Upper lobe of right lung (tissue), 1 donor: ENCODE measurements at places on chromosomes 7 and 10. TPM values are rescaled to one million over a fixed set of nuclear protein-coding genes. Genes with fewer than 3 reads are reported as not detected.

DNA sequence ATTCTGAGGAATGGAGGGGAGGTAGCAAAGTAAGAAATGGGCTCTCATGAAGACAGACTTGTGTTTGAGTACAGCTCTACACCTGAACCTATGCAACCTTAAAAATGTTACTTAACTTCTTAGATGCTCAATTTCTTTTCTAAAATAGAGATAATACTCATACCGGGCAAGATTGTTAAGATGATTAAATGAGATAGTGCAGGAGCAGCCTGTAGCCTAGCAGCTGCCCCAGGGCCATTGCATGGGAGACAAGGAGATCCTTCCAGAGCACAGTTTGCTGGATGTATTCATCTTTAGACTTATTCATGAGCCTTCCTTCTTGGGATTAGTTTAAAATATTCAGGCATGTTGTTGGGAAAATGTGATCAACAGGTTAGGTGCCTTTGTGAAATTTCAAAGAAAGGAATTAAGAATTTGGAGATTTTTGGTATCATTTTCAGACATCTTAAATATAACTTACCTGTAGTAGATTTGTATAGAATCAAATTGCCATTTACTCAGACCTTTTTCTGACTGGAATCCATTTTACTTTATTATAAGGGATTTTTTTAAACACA lies 130.2 kb downstream of the KAT6B start:
- no peak for DNase-seq
- no peaks in the 10 kb centered on the region for H3K36me3 ChIP-seq
- no peak overlapping the region for H3K4me3 ChIP-seq
- H3K27ac ChIP-seq = no peak overlapping the region
- no peaks in the 10 kb centered on the region for H3K27me3 ChIP-seq
- H3K4me1 ChIP-seq = peaks cover 9% of the 10 kb centered on the region

GRCh38 chr10:126730856-126731609 lies 60.5 kb upstream of the C10orf90 start:
- peaks cover 10% of the 10 kb centered on the region for H3K4me1 ChIP-seq
- no peaks in the 10 kb centered on the region for H3K36me3 ChIP-seq
- H3K27me3 ChIP-seq = no peaks in the 10 kb centered on the region
- no peak overlapping the region for H3K4me3 ChIP-seq

DNA sequence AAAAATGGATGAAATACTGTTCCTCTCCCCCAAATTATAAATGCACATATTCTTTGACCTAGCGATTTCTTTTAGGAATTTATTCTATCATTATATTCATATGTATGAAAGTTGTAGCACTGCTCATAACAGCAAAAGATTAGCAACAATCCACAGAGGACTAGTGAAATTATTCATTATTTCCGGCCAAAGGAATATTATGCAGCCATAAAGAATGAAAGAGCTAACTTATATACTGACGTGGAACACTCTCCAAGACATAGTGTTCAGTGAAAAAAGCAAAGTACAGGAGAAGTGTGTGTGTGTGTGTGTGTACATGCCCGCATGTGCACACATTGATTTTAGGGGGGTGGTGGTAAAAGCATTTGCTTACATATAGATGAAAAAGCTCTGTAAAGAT lies 23.3 kb downstream of the MMS19 start:
- no peaks in the 10 kb centered on the region for H3K27me3 ChIP-seq
- H3K36me3 ChIP-seq = peaks cover 97% of the 10 kb centered on the region
- no peak overlapping the region for H3K27ac ChIP-seq
- no peak for DNase-seq
- H3K4me1 ChIP-seq = peaks cover 18% of the 10 kb centered on the region
- no peak overlapping the region for H3K4me3 ChIP-seq

- peak overlapping the region; percentile 44 for H3K4me3 ChIP-seq
- H3K27ac ChIP-seq = peak overlapping the region; percentile 51
- DNase-seq = peak; percentile 40
- H3K4me1 ChIP-seq = peaks cover 6% of the 10 kb centered on the region
Observed at GRCh38 chr7:2037808-2038522, 194.8 kb downstream of the MAD1L1 start.

DNA sequence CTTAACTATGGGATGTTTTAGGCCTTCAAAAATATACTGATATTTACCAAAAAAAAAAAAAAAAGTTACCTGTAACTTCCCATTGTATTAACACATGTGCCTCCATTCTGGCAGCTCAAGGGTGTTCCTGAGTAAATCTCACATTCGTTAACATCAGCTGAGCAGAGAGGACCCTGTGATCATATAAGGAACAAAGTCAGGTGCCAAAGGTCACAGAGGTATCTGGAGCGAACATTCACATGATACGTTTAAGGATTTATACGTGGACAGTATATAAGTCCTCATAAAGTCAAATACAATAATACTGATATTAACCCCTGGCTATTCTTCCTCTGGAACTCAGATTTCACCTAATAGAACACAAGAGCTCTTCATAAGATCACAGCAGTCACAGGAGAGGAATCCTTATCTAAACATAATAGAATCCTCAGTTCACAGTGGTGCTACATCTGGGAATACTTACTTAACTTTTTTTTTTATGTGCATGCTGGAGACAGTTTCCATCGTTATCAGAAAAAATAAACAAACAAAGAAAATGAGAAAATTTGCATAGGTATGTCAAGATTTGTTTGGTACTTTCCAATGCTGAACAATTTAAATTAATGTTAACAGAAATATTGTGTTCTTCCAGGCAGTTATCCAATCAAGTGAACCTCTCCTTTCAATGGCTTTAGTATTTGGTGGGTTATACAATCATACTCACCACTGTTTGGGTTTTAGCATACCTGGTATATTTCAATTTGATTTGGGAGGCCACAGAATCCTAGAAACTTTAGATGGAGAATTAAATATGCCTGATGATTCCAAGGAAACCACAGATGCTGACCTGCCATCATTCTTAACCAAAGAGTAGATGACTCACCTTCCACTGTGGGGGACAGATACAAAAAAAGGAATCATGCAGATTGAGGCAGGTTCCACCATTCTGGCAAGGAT lies 6.6 kb downstream of the CUBN start:
- no peak overlapping the region for H3K27ac ChIP-seq
- H3K27me3 ChIP-seq = no peaks in the 10 kb centered on the region
- H3K36me3 ChIP-seq = no peaks in the 10 kb centered on the region

Gene NPFFR1
- 1.1 TPM for total RNA-seq

DNA sequence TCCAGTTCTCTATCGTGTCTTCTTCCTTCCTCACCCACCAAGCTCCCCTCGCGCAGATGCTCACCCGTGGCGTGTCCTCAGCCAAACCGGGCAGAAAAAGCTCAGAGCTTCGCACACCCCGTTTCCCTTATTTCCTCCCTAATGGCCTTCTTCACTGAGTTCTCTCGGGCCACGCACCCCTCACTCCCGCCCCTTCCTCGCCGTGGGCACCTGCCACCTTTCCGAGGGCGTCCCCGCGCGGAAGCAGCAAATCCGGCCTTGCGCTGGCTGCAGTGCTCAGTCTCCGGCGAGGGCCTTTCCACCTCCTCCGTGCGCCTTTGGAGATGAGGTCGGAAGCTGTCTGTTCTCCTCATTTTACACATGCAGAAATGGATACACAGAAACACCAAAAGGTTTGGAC lies 12.4 kb upstream of the CALML3 start:
- H3K4me1 ChIP-seq = no peaks in the 10 kb centered on the region
- no peaks in the 10 kb centered on the region for H3K27me3 ChIP-seq
- peak; percentile 52 for DNase-seq
- no peaks in the 10 kb centered on the region for H3K36me3 ChIP-seq
- no peak overlapping the region for H3K4me3 ChIP-seq

DNA sequence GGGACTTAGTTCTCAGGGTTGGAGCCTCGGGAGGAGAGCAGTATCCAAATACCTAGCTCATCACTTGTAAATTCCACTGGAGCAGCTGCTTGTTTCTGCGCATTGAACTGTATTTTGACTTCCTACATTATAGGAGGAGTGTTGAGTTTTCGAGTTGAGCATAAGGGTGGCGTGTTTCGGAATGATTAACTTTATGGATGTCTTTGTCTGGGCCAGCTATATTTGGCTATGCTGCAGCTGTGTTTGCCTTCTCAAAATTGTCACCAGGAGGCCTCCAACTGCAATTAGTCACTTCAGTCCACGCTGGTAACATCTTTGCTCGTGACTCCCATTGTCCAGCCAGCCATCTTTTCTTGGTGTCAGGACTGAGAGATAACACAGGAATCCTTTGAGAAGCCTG lies 9.1 kb downstream of the CELF2 start:
- no peaks in the 10 kb centered on the region for H3K36me3 ChIP-seq
- H3K27me3 ChIP-seq = no peaks in the 10 kb centered on the region
- no peak overlapping the region for H3K4me3 ChIP-seq
- H3K27ac ChIP-seq = no peak overlapping the region

- H3K36me3 ChIP-seq = no peaks in the 10 kb centered on the region
- no peaks in the 10 kb centered on the region for H3K27me3 ChIP-seq
- no peak overlapping the region for H3K4me3 ChIP-seq
- DNase-seq = no peak
Observed at GRCh38 chr10:129404091-129404490, 63.0 kb upstream of the MGMT start.

GRCh38 chr10:130202984-130203621 lies 66.9 kb downstream of the GLRX3 start:
- H3K4me1 ChIP-seq = no peaks in the 10 kb centered on the region
- no peaks in the 10 kb centered on the region for H3K36me3 ChIP-seq
- no peaks in the 10 kb centered on the region for H3K27me3 ChIP-seq
- no peak overlapping the region for H3K4me3 ChIP-seq

Gene ITIH5
- total RNA-seq = 10.5 TPM

GRCh38 chr10:97759158-97759887 lies 12.5 kb downstream of the SFRP5 start:
- no peaks in the 10 kb centered on the region for H3K27me3 ChIP-seq
- H3K27ac ChIP-seq = no peak overlapping the region
- H3K4me3 ChIP-seq = no peak overlapping the region
- peaks cover 63% of the 10 kb centered on the region for H3K36me3 ChIP-seq

Gene LRRC17
- total RNA-seq = 0.58 TPM

Gene CDHR1
- 0.35 TPM for total RNA-seq

GRCh38 chr10:69239136-69239535 lies 19.0 kb downstream of the HKDC1 start:
- H3K27ac ChIP-seq = no peak overlapping the region
- H3K4me3 ChIP-seq = no peak overlapping the region
- peaks cover 4% of the 10 kb centered on the region for H3K4me1 ChIP-seq
- no peaks in the 10 kb centered on the region for H3K36me3 ChIP-seq

Gene PDE1C
- 13.0 TPM for total RNA-seq

Gene FKBP6
- total RNA-seq = not detected

DNA sequence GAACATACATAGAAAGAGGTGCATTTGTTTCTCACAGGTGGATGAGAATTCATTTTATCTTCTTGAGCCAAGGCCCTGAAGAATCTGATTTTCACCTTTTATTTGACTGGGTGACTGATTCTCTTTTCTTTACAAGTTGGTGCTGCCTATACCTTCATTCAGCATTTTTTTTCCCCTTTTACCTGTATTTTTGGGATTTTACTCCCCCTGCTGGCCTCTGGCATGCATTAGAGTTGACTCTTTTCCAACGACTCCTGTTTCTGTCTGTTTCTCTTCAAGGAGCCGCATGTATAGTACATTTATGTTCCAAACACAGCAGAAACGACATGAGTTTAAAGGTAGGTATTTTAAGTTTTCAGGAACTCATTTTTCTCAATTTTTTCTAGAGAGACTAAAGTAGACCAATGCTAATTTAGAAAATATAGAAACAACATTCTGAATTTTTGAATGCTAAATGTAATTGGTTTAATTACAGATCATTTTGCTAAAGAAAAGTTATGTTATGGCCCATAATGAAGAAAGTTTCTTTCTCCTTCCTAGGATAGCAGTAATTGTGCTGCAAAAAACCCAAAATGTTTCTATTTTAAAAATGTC lies 149.8 kb upstream of the HDAC9 start:
- H3K4me1 ChIP-seq = no peaks in the 10 kb centered on the region
- H3K4me3 ChIP-seq = no peak overlapping the region
- no peak overlapping the region for H3K27ac ChIP-seq
- H3K27me3 ChIP-seq = no peaks in the 10 kb centered on the region
- DNase-seq = no peak

DNA sequence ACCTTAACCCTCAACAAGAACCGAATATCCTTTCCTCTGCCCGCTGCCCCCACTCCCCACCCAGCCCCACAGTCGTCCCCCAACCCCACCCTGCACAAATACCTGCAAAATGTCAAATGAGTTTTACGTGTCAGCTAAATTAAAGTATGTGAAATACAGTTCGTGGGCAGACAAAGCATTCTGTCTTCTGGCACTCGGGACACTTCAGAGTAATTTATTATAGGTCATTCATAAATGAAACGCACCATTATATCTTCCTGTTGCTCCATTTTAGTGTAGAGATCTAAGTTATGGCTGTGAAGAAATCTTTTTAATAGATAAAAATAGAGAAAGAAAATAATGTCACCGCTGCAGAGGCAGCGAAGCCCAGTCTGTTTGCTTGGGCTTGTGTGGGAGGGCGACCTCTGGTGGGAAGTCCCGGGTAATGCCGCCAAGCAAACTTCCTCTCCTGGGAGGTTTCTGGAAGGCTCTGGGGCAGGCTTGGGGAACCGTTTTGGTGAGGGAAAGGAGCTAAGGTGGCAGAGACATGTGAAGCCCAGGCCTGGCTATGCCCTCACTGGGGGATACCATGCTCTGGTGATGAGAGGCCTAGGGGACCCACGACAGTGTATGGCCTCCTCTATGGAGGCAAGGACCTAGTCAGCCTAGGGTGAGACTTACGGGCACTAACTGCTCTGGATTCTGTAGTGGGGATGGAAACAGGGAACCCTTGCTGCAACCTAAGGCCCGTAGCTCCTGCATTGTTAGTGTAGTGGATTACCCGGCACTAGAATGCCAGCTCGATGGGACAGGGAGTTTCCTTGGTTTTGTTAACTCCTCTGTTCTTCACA lies 604.9 kb downstream of the LRMDA start:
- no peaks in the 10 kb centered on the region for H3K27me3 ChIP-seq
- H3K4me1 ChIP-seq = peaks cover 22% of the 10 kb centered on the region
- peak; percentile 85 for DNase-seq

Gene MYOF
- total RNA-seq = 132 TPM

- no peaks in the 10 kb centered on the region for H3K27me3 ChIP-seq
- no peak overlapping the region for H3K4me3 ChIP-seq
- H3K36me3 ChIP-seq = no peaks in the 10 kb centered on the region
- no peak overlapping the region for H3K27ac ChIP-seq
- no peaks in the 10 kb centered on the region for H3K4me1 ChIP-seq
- no peak for DNase-seq
Observed at GRCh38 chr7:23938937-23939552, 229.0 kb downstream of the STK31 start.

GRCh38 chr10:36531621-36532020 lies 593.8 kb upstream of the ANKRD30A start:
- H3K27me3 ChIP-seq = no peaks in the 10 kb centered on the region
- no peak for DNase-seq
- H3K4me3 ChIP-seq = no peak overlapping the region
- no peak overlapping the region for H3K27ac ChIP-seq
- no peaks in the 10 kb centered on the region for H3K36me3 ChIP-seq

Gene NEUROD6
- not detected for total RNA-seq

DNA sequence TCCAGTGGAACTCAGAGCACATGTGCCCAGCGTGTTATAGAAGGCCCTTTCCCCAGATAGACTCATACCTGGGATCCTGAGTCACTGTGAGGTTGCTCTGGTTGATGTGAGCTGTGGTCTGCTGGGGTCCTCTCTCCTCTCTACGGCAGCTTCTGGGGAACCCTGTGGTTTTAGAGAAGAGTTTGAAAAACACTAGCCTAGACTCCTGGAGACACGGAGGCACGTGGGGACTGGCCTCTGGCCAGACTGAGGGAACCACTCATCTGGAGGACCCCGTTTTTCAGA lies 10.3 kb downstream of the ZNF775 start:
- H3K27me3 ChIP-seq = no peaks in the 10 kb centered on the region
- H3K4me3 ChIP-seq = no peak overlapping the region
- peaks cover 5% of the 10 kb centered on the region for H3K36me3 ChIP-seq

Gene LAMB4
- total RNA-seq = not detected

GRCh38 chr7:74587435-74588126 lies 69.9 kb upstream of the GTF2I start:
- no peaks in the 10 kb centered on the region for H3K36me3 ChIP-seq
- no peaks in the 10 kb centered on the region for H3K27me3 ChIP-seq
- peak; percentile 91 for DNase-seq
